ENCODE measurements at places on chromosomes 7 and 10. TPM values are rescaled to one million over a fixed set of nuclear protein-coding genes. Genes with fewer than 3 reads are reported as not detected.

Gene C10orf105
- total RNA-seq: under 0.01 TPM

Gene NRCAM
- total RNA-seq: 2.1 TPM

Gene AP3M1
- 28.4 TPM for total RNA-seq

Gene PTPRE
- total RNA-seq: 1.8 TPM

Gene GPR26
- total RNA-seq: not detected

DNA sequence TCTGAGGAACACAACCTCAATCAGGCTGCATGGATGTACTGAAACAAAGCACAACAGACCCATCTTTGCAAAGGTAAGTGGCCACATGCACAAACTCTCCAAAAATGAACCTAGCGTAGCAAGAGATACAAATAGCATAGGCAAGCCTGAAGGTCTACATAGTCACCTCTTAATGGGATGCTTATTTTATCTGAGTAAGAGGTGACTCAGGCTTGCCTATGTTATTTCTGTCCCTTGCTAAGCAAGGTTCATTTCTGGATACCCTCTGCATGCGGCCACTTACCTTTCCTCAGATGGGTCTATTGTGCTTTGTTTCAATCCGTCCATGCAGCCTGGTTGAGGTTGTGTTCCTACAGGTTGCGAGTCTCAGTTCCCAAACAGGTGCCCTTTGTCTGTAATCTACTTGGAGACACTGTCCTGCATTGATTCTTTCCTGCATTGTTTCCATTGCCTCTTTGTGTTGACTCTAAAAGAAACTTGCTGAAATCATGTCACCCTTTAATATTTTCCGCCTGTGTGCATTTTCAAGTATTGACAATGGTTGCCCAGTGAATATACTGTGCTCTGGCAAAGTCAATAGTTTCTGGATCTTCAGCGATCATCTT lies 291.8 kb upstream of the LYZL1 start:
- DNase-seq: no peak

DNA sequence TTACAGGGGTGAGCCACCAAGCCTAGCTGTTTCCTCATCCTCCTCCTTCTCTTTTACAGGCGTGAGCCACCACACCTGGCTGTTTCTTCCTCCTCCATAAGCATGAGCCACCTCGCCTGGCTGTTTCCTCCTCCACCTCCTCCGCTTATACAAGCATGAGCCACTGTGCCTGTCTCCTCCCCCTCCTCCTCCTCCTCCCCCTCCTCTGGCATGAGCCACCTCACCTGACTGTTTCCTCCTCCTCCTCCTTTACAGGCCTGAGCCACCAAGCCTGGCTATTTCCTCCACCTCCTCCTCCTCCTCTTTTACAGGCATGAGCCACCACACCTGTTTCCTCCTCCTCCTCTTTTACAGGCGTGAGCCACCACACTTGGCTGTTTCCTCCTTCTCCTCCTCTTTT lies 49.8 kb upstream of the ZNF479 start:
- DNase-seq: no peak

Measured in fibroblast of lung (primary cell).